Lower leg skin (tissue), 4 donors: ENCODE measurements at places on chromosomes 11 and 22.

GRCh38 chr11:102118937-102119336, 8.7 kb downstream of the YAP1 start:
- no peak for DNase-seq

- peak; percentile 97 for DNase-seq
These were observed at the start of gene FOXRED2 for GRCh38 chr22:36506637-36507517. FOXRED2 (minus strand) TSS chr22:36507040; CDS start chr22:36506422, 618 bp downstream.

DNA sequence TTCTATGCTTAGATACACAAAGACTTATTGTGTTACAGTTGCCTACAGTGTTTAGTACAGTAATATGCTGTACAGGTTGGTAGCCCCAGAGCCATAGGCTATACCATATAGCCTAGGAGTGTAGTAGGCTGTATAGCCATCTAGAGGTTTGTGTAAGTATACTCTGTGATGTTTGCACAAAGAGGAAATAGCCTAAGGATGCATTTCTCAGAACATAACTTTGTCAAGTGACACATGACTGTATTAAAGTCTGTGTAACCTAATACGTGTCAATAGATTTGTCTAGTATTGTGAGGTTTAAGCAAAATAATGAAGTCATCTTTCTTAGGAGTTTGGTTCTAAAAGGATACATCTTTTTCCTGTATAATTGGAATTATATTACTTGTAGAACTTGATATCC, 5.5 kb downstream of the ZC3H12C start:
- DNase-seq: no peak

DNA sequence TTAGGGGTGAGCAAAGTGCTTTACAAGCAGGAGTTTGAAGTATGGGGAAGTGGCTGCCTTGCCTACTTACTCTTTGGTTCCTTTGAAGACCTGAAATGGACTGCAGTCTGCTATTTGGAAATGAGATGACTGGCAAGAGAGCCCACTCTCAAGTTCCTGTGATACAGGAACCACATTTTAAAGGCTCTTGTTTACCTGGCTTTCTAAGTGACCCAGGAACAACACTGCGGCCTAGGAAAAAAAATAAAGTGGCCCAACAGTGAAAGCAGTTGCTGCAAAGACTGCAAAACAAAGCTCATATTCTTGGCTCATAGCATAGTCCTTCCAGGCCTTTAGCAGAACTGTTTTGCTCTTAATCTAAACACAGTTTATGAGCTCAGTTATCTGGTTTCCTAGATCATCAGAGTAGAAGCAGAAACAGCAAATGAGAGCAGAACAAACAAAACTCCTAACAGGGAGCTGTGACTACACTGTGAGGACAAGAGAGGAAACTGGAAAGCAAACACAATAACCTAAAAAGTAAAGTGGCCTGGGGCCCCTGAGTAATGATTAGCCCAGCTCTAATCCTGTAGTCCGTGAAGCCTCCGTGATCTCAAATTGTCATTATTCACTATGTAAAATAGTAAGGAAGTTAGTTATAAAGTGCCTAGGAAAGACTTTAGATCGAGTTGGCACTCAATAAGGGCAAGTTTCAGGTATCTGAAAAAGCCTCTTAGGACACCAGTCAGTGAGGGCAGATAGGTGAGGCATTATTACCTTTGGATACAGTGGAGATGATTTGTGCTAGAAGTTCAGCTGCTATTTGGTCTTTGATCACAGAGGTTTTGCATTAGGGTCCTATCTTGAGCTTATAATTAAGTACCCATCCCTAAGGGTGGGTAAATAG, 11.5 kb downstream of the CCDC117 start:
- no peak for DNase-seq

DNA sequence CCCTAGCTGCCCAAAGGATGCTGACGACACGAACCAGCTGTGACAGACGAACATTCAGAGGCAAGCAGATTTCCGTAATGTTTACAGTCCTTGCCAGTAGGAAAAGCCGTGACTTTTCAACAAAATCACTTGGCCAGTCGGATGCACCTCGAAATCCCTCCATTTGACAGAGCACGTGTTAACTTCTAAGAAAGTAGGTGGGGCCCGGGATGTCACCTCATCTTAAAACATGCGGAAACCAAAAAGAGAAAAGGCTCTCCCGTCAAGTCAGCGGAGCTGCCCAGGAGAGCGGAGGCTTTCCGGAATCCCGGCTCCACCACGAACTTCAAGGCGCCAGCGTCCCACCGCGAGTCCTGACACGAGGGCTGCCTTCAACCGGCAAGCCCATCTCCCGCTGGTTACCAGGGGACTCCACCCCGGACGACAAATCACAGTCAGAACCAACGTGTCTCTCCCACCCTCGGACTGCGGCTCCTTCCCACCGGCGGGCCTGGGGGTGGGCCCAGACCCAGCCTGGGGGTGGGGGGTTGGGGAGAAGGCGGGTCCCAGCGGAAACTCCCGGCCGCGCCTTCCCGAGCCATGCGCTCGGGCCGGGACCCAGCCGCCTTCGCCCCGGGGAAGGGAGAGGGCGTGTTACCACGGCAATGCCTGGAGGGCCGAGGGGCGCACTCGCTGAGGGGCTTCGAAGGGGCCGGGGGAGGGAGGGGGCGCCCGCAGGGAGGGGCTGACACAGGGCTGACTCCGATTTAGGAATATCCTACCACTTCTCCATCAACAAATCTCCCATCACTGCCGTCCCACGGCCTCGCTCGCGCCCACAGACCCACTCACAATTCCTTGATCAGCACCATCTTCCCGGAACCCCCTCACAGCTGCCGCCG, 475 bp downstream of the PITPNB start:
- peak; percentile 40 for DNase-seq

DNA sequence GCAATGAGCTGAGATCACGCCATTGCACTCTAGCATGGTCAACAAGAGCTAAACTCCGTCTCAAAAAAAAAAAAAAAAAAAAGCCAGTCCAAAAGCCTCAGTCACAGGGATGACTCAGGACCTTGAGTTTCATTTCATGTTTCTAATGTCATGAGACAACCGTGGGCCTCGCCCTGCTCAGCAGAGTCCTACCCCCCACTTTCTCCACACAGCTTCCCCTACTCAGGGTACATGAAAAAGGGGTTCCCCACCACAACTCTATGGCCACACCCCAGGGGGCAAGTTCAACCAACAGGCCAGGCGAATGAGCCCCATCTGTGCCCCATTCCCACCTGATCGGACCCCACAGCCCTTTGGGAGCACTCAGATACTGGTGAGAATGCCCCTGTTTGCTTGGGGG, 24.3 kb upstream of the ADA2 start:
- DNase-seq: no peak
